ENCODE measurements at places on chromosomes 7 and 10.

DNA sequence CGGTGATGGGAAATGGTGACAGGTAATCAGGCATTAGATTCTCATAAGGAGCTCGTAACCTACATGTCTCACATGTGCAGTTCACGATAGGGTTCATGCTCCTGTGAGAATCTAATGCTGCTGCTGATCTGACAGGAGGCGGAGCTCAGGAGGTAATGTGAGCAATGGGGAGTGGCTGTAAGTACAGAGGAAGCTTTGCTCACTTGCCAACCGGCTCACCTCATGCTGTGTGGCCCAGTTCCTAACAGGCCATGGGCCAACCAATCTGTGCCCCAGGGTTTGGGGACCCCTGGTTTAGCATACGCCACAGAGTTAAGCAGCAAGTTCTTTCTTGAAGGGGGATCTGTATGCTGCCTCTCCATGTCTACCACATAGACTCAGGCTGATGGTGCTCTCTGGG lies 133.1 kb downstream of the IQUB start:
- no peak overlapping the region for H3K4me3 ChIP-seq
- H3K36me3 ChIP-seq = no peaks in the 10 kb centered on the region
- H3K4me1 ChIP-seq = no peaks in the 10 kb centered on the region
- no peaks in the 10 kb centered on the region for H3K27me3 ChIP-seq

- peaks cover 2% of the 10 kb centered on the region for H3K36me3 ChIP-seq
- peak overlapping the region; percentile 28 for H3K27ac ChIP-seq
- peak overlapping the region; percentile 85 for H3K4me3 ChIP-seq
- peaks cover 2% of the 10 kb centered on the region for H3K4me1 ChIP-seq
- DNase-seq = peak; percentile 6
Measured at GRCh38 chr10:100186253-100187212, 704 bp upstream of the ERLIN1 start.

GRCh38 chr7:156224833-156225225 lies 412.6 kb upstream of the SHH start:
- H3K4me1 ChIP-seq = no peaks in the 10 kb centered on the region
- no peak overlapping the region for H3K4me3 ChIP-seq
- no peaks in the 10 kb centered on the region for H3K36me3 ChIP-seq
- DNase-seq = no peak

DNA sequence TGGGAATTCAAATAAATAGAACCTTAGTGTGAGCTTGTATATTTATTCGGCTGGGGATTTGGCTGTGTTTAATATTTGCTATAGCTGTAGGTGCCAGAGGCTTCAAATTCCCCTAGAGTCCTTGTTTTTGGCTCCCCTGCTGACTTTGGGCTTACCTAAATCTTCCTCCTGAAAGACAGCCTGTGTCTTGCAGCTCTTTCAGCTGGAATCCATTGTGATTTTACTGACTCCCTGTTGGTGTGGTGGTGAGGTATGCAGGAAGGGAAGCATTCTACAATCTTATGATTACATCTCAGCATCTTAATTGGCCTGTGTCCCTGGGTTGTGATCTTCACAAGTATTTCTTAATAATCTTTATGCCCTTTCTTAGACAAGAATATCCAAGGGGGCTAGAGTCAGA lies 25.9 kb downstream of the FOXI2 start:
- no peak overlapping the region for H3K4me3 ChIP-seq
- H3K27ac ChIP-seq = no peak overlapping the region
- no peaks in the 10 kb centered on the region for H3K36me3 ChIP-seq
- no peaks in the 10 kb centered on the region for H3K4me1 ChIP-seq
- peak; percentile 42 for DNase-seq

DNA sequence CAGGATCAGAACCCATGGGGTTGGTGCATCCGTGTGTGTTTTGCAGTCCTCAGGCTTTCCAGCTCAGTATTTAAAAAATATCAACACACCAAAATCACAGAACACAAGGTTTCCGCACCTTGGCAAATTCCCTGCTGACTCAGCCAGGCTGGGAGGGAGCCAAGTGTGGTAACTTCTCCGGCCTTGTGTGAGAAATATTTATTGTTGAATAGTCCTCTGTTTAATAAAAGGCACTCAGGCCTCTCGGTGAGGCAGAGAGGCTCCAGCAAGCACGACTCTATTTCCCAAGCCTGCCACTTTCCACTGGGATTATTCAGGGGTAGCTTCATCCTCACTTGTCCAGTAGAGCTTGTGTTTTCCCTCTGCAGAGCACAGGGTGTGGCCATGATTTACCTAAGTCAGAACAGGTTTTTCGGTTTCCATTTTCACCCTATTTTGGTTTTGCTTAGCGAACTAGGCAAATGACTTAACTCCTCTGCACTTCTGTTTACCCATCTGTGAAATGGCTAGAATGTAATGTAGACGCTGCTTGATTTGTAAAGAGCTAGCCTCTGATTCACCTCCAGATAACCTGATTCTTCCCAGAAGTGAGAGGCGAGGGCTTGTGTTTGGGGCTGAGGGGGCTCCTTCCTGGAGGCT lies 13.0 kb upstream of the CHST15 start:
- H3K4me3 ChIP-seq = no peak overlapping the region
- no peaks in the 10 kb centered on the region for H3K27me3 ChIP-seq
- no peaks in the 10 kb centered on the region for H3K4me1 ChIP-seq
- no peaks in the 10 kb centered on the region for H3K36me3 ChIP-seq

DNA sequence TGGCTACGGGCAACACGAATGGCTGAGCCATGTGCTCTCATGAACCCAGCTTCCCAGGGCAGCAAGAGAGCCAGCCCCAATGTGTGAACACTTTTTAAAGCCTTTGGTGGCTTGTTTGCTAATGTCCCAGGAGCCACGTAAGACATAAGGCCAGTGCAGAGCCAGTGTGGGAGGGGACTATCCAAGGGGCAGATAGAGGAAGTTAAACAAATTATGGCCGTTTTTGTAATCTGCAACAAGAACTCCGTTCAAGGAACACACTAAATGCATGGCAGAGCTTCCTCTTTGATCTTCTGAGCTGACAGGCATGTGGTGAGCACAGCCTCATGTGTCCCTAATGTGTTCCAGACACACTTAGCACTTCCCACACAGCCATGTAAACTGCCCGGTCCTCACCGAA lies 133.3 kb downstream of the TEX36 start:
- no peaks in the 10 kb centered on the region for H3K4me1 ChIP-seq
- DNase-seq = no peak

DNA sequence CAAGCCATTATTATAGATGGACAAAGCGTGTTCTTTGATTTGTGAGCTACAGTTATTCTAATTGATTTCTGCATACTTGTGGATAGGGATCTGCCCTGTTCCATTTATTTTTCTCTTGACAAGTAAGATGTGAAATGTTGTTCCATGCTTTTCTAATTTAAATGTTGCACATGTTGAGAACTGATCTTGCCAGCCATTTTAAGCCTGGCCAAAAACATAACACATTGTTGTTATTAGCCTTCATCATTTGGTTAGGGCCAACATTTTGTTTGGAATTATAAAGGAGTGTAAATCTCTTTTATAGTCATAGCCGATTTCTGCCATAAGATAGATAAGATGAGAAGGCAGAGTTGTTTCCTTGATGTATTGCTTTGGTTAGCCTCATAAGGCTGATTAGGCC lies 117.0 kb downstream of the WNT2 start:
- no peak for DNase-seq
- no peaks in the 10 kb centered on the region for H3K36me3 ChIP-seq
- H3K27ac ChIP-seq = no peak overlapping the region
- H3K27me3 ChIP-seq = no peaks in the 10 kb centered on the region
- no peak overlapping the region for H3K4me3 ChIP-seq

Measured in mesendoderm (in vitro differentiated cells).